Cerebellar nuclear complex (tissue), 1 donor: ENCODE measurements at places on chromosomes 4 and X.

- DNase-seq: no peak
Measured at GRCh38 chrX:41619221-41619620, 69.6 kb upstream of the GPR34 start.

GRCh38 chr4:176735300-176735699 lies 57.4 kb downstream of the VEGFC start:
- no peak for DNase-seq

- no peak for DNase-seq
Measured at GRCh38 chrX:136710325-136710951, 62.5 kb downstream of the CD40LG start.

- DNase-seq: no peak
Measured at GRCh38 chr4:153024466-153024865, 88.3 kb downstream of the FHDC1 start.

- no peak for DNase-seq
Measured at GRCh38 chr4:125262079-125262478, 52.7 kb upstream of the FAT4 start.

DNA sequence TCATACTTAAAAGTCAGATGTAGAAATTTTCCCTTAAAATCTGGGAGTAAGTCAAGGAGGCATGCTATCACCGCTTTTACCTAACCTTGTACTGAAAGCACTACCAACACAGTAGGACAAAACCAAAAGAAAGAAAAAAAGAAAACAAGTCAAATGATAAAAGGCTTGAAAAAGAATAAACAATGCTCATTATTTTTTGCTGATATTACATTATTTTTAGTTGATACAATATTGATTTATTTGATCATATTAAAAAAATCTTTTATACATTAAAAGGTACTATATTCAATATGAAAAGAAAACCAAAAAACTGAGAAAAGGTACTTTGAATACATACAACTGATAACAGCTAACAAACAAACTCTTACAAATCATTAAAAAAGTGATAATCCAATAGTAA lies 164.3 kb downstream of the FAM13A start:
- no peak for DNase-seq

GRCh38 chr4:55865228-55865806 lies 11.9 kb downstream of the EXOC1 start:
- no peak for DNase-seq

- no peak for DNase-seq
Measured at GRCh38 chr4:158605393-158605792, 66.3 kb downstream of the C4orf46 start.

- no peak for DNase-seq
Measured at GRCh38 chr4:70613306-70614183, 15.0 kb upstream of the ENAM start.

DNA sequence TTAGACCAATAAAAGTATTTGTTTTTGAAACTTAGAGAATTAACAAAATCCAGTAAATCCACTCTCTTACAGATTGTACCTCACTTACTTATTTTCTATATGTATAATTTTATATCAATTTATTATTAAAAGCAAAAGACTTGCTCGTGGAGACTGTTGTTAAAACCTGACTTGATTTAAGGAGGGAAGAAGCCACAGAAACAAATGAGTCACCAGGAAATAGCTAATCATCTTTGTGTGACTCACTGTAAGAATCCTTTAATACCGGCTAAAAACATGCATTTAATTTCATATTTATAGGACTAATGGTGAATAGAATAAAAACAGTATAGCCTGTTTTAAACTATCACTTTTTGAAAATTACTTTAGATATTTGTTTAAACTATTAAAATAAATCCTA lies 29.9 kb upstream of the UBE2NL start:
- DNase-seq: no peak

GRCh38 chr4:152719801-152720556 lies 40.2 kb upstream of the TMEM154 start:
- no peak for DNase-seq

DNA sequence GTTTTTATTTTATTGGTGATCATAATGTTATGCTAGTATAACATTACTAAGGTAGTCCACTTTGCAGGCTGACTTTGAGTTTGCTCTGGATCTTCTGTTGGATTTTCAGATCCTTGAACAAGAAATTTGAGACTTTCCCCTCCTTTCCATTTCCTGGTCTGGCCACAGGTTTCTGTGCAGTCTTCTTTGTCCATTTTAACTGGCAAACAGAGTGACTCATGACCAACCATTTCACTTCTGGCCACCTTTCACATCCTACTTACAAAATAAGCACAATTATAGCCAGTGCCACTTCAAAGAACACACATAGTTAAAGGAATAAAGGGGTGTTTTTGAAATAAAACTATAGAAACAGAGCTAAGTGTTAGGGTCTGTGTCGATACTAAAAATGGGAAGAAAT lies 8.4 kb downstream of the ANK2 start:
- no peak for DNase-seq

- no peak for DNase-seq
Measured at GRCh38 chr4:109976189-109976588, 63.5 kb downstream of the EGF start.

DNA sequence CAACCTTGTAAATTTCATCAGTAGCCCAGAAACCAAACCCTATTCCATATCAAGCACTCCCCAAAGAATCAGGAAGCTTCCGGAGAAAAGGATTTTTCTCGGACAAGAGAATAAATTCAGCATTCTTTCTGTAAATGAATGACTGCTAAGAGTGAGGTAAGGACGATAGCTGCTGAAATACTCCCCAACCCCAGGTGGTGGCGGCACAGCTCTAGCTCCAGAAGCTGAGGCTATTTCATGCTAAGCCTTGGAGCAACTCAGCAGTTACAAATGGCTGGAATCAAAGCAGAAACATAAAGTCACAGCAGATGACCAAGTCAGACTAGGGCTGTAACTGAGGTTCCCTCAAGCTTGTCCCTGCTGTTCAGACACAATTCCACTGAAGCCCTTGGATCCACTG lies 13.9 kb upstream of the PCDH19 start:
- no peak for DNase-seq

DNA sequence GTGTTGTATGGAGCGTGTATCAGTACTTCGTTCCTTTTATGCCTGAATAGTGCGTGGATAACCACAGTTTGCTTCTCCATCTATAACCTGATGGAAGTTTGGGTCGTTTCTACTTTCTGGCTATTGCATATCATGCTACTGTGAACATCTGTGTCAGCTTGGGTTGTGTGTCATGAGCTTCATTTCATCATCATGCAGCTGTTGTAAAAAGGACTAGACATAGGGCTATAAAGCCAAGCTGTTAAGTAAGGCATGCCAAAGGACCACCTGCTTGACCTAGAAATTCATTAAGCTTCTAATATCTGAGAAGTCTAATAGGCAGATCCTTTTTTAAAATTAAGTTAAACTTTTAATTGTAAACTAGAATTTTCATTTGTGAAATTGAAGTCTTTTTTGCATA lies 18.4 kb downstream of the SMS start:
- DNase-seq: no peak

- DNase-seq: no peak
Measured at GRCh38 chr4:54902271-54902670, 223.1 kb downstream of the KDR start.

GRCh38 chrX:123993904-123994635 lies 32.6 kb downstream of the STAG2 start:
- DNase-seq: no peak

GRCh38 chr4:10738826-10739489 lies 54.4 kb upstream of the CLNK start:
- no peak for DNase-seq

DNA sequence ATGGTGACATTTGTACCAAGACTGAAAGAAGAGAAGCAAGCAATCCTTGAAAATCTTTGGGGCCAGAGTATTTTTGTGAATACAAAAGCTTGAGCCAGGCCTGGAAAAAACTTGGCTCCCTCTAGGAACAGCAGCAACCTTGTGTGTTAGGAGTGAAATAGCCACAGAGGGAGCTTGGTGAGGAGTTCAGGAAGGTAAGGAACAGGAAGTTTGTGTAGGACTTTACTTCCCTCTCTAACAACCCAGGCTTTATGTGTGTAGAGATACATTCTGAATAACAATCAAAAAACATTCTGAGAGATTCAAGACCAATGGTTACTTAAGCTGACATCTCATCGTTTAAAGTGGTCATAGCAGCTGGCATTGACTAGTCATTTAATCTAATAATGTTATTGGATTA lies 668.5 kb downstream of the PCDH18 start:
- DNase-seq: no peak

DNA sequence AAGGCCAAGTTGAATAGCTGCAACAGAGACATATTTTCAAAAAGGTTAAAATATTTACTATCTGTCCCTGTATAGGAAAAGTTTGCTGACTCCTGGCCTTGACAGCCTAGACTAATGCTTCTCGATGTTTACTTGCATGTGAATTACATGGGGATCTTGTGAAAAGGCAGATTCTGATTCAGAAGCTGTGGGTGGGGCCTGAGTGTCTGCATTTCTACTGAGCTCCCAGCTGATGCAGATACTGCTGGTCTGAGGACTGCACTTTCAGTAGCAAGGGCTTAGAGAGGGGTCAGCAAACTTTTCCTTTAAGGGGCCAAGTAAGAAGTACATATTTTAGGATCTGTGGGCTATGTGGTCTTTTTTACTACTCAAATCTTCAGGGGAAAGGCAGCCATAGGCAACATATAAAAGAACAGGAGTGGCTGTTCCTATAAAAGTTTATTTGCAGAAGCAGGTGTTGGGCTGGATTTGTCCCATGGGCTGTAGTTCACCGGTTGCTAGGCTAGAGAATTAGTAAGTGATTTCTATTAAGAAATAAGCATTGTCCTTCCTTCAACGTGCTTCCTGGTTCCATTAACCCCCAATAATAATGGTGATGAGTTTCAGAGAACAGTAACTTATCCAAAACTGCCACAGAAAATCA lies 97.2 kb upstream of the PDE5A start:
- no peak for DNase-seq

- no peak for DNase-seq
Measured at GRCh38 chrX:10415306-10416001, 204.9 kb downstream of the MID1 start.

DNA sequence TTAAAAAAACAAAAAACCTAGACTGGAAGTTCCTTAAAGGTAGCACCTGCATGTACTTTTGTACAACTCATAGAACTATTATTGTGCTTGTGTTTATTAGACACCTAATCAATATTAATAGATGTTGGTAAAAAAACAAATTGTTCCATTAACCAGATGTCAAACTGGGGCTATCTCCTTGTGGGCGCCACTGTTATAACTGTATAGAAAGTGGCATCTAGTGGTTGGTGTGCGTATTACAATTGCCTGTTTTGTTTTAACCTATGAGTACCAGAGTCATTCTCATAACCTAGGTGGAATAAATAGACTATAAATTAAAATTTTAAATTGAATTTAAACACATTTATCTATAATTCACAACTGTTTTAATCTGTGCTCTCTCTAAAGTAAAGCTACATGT lies 97.4 kb downstream of the COL4A5 start:
- no peak for DNase-seq

DNA sequence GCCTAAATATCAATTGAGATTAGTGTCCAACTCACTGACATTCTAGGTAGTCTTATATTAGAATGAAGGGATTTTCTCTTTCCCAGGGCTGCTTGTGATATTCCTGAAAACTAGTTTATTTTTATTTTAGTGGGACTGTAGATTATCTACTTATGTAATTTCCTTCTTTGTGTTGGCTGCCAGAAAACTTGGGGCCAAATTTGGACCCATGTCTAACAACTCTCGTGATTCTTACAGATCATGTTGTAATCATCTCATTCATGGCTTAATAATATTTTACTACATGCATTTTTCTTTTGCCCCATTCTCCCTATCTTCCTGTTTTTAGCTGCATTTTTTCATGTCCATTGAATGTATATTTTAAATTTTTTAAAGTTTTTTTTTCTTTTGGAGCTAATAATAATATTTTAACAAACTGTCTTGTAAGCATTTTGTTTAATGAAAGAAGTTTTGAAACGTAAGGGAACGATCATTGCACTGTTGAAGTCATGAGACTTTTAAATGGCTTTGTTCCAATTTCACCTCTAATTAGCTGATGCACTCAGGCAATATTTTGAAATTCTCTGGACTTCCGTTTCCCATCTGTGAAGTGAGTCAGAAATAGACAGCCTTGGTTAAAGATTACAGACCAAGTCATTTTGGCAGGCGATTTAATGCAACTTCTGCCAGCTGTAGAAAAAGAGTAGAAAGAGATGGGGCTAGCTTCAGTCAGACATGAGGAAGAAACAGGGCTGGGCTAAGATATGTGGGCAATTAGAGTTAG lies 14.3 kb upstream of the TDO2 start:
- no peak for DNase-seq

DNA sequence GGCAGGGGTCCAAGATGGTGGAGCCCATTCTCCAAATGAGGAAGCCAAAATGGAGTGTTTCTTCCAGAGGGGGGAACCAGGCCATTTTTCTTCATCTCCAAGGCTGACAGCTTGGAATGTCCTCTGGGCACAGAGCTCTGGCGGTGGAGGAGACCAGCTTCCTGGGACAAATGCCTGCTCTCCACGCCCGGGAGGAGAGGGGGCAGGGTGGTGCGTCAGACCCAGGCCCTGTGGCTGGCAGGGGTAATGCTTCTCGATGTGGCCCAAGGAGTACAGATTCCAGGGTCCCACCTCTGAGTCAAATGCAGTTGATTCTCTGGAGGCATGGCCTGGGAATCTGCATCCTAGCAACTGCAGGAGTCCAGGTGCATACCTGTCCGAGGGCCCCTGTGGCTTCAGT lies 44.6 kb upstream of the ADRA2C start:
- DNase-seq: no peak

GRCh38 chrX:134026565-134027311 lies 41.3 kb upstream of the GPC3 start:
- no peak for DNase-seq

DNA sequence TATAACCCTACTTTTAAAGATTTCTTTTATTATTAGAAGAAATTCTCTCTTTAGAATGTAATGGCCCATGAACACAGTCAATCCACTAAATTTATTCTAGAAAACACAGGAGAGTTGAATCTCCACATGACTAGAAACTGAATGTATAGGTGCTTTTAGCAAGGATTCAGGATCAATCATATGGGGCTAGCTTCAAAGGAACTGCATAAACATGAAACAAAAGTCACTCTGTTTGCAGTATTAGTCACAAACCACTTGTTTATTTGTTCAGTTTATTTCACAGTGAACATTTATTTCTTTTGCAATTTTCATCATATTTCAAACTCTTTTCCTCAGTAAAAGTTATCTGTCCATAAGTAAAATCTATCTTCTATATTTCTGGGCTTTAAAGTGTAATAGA lies 1604.6 kb downstream of the PCDH18 start:
- DNase-seq: no peak

- no peak for DNase-seq
Measured at GRCh38 chrX:31036895-31037294, 34.9 kb downstream of the FTHL17 start.
